ENCODE measurements at places on chromosomes 5 and 9. TPM values are rescaled to one million over a fixed set of nuclear protein-coding genes. Genes with fewer than 3 reads are reported as not detected.

- DNase-seq = no peak
Measured at GRCh38 chr5:16482891-16483290, 17.3 kb upstream of the ZNF622 start.

MAPK9 gene
- 97.3 TPM for total RNA-seq

PCDHB14 gene
- total RNA-seq = 3.8 TPM

DNA sequence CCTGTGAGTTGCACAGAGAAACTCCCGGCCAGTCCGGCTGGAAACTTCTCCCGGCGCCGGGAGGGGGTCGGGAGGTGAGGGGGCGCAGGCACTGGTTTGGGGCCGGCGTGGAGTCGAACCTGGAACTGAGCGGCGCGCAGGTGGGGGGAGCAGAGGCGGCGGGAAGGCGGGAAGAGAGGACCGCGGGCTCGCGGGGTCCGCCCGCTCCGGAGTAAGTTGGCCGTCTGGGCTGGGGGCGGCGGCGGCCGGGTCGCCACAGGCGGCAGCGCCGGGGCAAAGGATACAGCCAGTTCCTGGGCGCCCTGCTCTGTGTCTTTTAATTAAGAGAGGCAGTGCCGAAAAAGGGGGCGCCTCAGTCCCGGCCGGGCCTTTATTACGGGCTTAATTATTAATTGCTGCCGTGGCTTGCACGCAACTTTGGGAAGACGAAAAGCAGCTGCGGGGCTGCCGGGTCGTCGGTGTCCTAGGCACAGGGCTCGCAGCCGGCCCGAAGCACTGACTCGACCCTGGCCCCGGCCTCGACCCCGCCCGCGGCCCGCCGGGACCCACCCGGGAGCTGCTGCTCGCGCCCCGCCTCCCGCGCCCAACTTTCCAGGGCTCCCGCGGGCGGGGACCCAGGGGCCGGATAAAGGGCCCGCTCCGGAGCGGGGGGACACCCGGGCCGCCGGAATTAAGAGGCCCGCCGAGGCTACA lies 1.1 kb downstream of the NTNG2 start:
- no peak for DNase-seq

BTNL8 gene
- total RNA-seq = not detected

DNA sequence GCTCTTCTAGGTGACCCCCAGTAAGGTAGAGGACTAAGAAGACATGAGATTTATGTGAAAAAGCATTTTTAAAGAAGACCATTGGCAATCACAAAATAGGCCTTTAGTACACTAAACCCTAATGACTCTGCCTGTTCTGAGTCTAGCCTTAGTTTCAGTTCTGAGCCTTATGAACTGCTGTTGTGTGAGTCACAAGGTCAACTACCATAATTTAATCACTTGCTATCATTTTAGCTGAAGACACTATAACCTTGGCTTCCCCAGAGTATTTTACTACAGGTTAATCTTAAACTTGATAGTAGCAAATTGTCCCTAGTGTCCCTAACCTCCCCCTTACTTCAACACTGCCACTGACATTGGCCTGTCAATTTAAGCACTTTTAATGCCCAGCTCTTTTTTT lies 34.4 kb downstream of the APC start:
- DNase-seq = no peak

GRCh38 chr9:19663570-19663969 lies 125.3 kb downstream of the SLC24A2 start:
- DNase-seq = no peak

ANKRD31 gene
- total RNA-seq = not detected

DNA sequence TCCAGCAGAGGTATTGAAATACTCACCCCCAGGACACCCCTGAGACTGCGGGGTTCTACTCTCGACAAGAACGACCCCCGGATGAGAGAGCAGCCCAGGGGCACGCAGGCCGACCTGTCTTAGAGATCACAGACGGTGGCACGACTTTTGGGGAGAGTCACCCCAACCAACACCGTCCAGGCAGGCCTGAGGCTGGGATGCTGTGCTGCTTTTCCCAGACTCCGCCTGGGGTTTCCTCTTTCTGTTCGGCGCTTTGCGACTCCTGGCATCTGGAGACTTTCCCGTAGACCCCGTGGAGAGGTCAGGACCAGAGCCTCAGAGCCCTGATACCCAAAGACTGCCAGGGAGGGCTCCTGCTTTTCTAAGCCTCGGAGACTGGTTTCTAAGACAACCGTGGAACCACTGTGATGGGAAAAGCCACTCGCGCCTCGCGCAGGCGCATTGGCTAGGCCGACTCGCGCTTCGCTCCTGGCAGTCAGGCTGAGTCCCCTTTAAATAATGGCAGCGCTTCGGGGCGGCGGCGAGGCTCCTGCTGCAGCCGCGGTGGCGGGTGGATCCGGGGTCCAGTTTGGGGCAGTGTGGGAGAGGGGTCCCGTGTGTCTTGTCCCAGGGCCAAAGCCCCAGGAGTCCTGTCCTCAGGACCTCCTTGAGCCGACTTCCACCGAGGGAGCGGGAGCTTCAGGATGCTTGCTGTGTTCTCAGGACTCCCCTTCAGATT lies 484.0 kb downstream of the SPATA31A7 start:
- DNase-seq = no peak

PLK2 gene
- 445 TPM for total RNA-seq

- DNase-seq = no peak
Measured at GRCh38 chr9:125479846-125480615, 218.4 kb downstream of the GAPVD1 start.

DNA sequence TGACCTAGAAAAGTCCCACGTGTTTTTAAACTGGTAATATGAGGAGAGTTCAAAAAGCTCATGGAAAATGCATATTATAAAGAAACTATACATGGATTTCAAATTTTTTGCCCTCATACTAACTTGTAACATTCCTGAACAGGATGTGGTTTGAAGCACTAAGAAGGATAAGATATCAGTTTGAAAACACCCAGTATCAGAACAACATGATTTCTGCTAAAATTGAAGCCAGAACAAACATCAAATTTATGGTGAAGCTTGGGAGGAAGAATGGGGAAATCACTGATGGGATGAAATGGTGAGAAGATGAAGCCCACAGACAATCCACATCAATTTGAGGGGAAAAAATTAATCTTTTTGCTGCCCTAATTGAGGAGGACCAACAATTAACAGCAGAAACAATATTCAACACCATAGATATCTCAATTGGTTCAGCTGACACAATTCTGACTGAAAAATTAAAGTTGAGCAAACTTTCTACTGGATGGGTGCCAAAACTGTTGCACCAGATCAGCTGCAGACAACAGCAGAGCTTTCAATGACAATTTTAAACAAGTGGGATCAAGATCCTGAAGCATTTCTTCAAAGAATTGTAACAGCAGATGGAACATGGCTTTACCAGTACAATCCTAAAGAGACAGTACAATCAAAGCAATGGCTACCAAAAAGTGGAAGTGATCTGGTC lies 113.2 kb upstream of the SNX2 start:
- DNase-seq = no peak

LVRN gene
- not detected for total RNA-seq

DNA sequence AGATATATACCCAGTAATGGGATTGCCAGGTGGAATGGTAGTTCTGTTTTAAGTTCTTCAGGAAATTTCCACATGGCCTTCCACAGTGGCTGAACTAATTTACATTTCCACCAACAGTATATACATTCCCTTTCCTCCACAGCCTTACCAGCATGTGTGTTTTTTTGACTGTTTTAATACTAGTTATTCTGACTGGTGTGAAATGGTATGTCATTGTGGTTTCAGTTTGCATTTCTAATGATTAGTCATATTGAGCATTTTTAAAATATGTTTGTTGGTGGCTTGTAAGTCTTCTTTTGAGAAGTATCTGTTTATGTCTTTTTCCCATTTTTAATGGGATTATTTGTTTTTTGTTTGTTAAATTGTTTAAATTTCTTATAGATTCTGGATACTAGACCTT lies 208.9 kb downstream of the CFAP90 start:
- no peak for DNase-seq

- no peak for DNase-seq
Measured at GRCh38 chr9:31519011-31519410, 865.4 kb upstream of the ACO1 start.

KCNV2 gene
- total RNA-seq = not detected

- DNase-seq = no peak
Measured at GRCh38 chr5:156971415-156971814, 8.4 kb upstream of the TIMD4 start.

Measured in MG63 (cell line).